Activated naive CD8-positive, alpha-beta T cell treated with anti-CD3 and anti-CD28 coated beads, Interleukin-2, amount 10 ng/mL, durations not matched to agents 7 days and 5 days (primary cell): ENCODE measurements at places on chromosomes 5 and 9.

DNA sequence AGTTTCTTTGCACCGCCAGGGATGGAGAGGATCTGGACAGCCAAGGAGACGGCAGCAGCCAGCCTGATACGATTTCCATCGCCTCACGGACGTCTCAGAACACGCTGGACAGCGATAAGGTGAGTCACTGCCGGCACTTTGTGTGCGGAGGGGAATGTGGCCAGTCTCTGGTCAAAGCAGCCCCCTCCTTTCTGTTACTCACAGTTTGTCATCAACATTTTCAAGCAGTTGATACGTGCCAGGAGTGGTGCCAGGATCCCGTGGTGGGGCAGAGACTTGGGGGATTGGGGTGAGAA lies 175.1 kb upstream of the OTULINL start:
- DNase-seq, result no peak

- DNase-seq, result no peak
These were observed 930.8 kb upstream of the CDH9 start for GRCh38 chr5:27969157-27969556.

DNA sequence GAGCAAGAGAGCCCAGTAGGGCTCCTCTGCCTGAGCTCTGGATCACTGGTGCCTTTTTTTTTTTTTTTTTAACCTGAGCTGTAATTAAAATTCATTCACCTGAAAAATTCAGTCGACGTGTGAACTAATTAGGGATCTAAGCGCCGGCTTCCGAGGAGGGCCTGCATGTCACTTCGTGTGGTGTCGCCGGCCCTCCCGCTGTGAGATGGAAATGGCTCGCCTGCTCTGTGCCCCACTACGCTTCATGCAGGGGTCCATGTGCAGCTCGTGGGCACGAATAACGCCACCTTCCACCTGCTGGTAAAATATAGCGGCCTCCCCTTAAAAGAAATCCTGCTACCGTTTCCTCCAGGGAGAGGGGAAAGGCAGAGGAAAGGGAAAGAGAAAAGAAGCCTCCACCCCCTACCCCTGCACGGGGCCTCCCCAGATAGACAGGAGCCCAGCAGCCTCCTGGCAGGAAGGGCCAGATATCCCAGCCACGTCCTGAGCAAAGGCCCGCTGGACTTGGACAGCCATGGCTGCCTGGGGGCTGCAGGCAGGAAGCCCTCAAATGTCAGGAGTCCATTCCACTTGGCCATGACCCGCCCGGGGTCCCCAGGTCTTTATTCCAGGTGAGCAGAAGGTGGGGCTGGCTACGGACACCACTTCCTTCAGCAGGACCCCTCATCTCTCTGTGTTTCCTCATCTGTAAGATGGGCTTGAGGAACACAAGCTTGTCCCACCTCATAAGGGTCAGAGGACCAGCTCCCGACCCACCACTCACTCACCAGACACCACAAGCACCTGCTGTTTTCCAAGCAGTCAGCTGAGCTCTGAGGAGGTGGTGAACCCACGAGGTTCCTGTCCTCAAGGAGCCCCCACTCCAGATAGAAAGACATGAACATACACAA lies 38.2 kb upstream of the ZNF354A start:
- DNase-seq, result no peak

GRCh38 chr5:3049261-3049660 lies 297.8 kb upstream of the IRX2 start:
- DNase-seq, result no peak

GRCh38 chr9:107733523-107733894 lies 243.9 kb upstream of the KLF4 start:
- no peak for DNase-seq

DNA sequence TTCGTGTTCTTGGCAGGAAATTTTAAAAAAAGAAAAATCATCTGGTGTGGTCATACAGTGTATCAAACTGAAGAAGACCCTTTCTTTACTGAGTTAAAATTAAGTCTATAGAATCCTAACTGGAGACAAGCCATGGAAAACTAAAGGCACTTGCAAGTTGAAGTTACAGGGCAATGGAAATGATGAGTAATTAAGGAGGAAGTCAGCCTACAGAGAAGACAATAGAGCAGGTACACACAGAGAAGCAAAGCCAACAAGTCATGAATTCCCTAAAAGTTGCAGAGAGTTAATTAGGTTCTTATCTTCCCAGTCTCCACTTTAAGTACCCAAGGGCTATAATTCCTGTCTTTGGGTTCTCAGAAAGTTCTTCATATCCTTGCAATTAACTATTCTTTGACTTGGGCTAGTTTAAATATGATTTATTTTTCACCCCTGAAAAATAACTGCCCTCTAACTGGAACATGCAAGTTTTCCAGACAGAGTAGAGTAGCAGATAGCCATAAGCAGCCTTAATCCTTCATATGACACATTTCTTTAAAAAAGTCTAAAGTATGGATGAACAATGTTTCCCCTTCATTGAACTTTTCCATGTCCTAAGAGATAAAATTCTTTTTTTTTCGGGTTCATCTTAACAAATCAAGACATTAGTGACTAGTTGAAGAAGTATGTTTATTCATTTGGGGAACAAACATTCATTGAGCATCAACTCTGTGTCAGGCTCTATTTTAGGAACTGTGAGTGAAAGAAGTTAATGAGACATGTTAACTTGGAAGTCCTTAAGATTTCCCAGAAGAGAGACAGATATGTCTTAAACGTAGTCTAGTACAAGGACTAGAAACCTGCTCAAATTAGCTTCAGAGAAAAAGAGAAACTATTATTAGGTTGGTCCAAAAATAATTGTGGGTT lies 5.2 kb upstream of the ITGA2 start:
- no peak for DNase-seq

- DNase-seq, result no peak
These were observed 89.6 kb downstream of the SPRY4 start for GRCh38 chr5:142235050-142235797.

DNA sequence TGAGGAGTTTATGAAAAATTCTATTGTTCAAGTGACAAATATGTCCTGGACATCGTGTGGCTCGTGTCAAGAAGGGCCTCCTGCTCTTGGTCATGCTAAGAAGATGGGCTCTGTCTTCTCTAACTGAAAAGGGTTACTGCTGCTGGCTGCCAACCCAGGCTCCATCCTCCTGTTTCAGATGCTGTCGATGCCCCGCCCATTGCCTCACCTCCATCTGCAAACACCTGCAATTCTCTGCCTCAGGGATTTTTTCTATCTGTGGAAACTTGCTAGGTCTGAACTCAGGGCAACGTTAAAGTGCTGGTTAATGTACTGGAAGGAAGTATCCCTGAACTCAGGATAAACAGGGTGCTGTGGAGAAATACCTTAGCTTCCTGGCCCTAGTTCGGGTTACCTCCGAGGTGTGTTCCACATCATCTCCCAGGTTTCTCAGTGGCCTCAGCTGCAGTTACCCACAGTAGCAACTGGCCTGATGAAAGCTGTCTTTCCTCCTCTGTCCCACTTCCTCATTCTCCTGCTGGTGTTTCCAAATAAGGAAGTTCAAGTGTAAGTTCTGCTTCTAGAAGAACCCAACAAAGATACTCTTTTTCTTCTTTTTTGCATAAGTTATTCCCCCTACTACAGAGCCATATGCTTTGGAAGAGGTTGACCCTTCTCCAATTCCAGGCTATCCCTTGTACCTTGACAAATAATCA lies 151.7 kb upstream of the SMIM23 start:
- no peak for DNase-seq

DNA sequence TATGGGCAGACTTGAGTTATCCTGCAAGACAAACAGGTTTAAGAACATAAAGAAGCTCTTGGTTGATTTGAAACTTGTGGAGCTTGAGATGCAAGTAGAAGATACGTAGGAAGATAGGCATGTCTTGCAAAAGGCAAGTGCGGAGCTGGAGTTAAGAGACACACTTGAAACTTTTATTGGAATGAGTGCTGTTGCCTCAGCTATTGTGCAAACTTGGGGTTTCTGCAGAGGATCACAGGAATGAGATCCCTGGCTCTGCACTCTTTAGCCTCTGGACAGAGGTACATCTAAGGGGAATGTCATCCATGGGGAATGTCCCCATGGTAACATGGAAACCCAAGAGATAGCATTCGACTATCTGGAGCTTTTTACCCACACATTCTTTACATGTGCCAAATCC lies 121.1 kb downstream of the ADCY2 start:
- no peak for DNase-seq

DNA sequence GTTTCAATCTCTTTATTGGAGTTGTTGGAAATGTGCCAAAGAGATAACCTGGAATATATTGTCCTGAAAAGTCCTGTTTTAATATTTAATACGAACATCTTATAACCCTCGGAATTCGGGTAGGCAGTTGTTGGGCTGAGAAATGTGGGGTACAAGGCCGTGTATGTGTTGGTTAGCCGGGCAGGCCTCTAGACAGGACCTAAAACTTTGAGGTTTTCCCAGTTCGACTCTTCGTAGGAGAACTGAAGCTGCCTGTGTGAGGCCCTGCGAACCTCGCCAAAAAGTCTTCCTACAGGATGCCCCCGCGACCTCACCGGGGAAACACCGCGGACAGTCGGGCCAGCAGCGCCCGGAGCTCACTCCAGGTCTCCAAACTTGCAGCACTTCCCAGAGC lies 583 bp upstream of the TJP2 start:
- DNase-seq, result no peak

- DNase-seq, result no peak
These were observed 56.9 kb downstream of the VCAN start for GRCh38 chr5:83528439-83528769.

DNA sequence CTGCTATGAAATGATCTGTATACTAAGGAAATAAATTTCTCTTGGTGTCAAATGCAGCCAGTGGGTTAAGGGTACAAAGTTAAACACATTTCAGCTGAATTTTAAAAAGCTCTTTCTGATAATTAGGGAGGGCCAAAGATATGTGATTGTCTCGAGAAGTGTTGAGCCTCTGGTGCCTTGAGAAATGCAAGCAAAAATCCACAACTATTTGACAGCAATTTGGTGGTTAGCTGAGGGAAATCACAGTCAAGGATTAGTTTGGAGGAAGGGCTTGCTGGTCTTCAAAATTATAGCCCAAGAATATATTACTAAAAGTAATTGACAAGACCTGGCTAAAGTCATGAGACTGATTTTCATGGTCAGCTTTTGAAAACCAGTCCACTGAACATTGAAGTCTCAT lies 255.7 kb upstream of the PPP1R2B start:
- no peak for DNase-seq

- DNase-seq, result no peak
These were observed 77.3 kb downstream of the UBE2QL1 start for GRCh38 chr5:6525910-6526309.

GRCh38 chr9:126694206-126695081 lies 80.7 kb downstream of the LMX1B start:
- DNase-seq, result no peak

DNA sequence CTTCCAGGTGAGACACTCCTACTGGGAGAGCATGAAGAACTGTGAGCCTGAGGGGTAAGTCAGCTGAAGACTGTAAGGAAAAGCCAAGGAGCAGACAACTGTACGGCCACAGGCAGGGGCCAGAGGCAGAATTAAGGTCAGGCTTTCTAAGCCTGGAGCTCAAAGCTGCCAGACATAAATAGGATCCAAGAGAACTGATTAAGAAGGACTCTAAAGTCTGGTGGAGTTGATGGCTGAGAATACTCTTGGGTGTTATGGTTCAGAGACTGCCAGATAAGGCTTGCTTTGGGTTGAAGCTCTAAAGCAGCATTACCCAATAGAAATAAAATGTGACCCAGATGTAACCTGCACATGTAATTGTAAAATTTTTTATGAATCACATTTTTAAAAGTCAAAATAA lies 12.2 kb downstream of the PDE8B start:
- no peak for DNase-seq

- no peak for DNase-seq
These were observed 9.6 kb downstream of the KIF2A start for GRCh38 chr5:62315376-62316175.

DNA sequence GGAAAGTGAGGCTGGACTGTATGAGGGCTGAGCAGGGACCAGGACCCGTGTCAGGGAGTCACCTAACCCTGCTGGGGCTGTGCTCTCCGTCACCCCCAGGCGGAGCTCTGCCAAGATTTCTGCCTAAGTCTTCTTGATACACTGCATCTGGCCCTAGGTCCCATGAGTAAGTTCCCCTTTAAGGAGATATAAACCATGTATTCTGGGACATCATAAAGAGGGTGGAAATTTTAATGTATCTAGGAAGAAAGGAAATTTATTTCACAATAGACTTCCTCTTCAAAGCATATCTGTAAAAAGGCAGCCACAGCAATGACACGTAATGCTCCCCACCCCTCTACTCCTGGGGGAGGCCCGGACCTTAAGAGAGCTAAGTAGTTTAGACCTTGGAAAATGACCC lies 183.4 kb downstream of the FBXL7 start:
- DNase-seq, result no peak

- no peak for DNase-seq
These were observed 256.4 kb downstream of the ICE1 start for GRCh38 chr5:5678909-5679308.

DNA sequence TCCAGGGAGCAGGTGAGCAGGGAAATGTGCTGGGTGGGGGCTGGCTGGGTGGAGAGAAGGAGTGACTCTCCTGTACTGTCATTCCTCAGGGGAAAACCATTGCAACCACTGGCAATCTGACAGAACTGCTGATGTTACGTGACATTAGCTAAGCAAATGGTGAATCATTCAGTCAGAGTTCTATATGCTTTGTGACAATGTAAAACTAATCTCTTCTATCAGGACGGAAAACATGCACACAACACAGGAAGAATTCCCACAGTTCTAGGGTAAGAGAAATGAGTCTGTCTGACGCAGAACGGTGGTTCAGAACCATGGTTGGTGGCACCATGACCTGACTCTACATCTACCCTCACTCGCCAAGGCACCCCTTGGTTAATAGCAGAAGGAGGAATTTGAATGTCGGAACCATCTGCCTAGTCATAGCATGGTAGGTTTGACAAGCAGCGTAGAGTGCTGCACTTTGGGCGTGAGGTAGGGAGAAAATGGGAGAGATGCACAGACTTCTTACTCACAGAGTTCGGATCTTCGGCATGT lies 243.6 kb upstream of the PANK3 start:
- no peak for DNase-seq

DNA sequence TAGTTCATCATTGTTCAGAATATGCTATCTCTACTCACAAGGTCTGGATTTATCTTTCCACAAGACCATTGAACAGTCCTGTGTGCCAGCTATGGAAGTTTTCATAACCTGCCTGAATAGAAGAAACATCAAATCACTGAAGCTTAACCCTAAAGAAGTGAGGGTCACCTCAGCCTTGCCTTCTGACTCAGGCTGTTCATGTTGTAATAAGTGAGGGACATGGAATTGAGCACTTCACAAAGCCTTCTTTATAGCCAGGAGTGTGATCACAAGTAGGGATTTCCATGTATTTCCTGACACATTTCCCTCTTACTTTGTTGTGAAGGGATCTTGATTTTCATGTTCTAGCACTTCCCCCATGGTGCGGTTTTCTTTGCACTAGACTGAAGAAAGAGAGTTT lies 577.5 kb upstream of the WWC1 start:
- no peak for DNase-seq

- no peak for DNase-seq
These were observed 236.2 kb downstream of the NNT start for GRCh38 chr5:43839218-43839617.
